WTC11 (cell line): ENCODE measurements at places on chromosomes 7 and 10. TPM values are rescaled to one million over a fixed set of nuclear protein-coding genes. Genes with fewer than 3 reads are reported as not detected.

The EVX1 gene
- not detected in 3 replicates for total RNA-seq

DNA sequence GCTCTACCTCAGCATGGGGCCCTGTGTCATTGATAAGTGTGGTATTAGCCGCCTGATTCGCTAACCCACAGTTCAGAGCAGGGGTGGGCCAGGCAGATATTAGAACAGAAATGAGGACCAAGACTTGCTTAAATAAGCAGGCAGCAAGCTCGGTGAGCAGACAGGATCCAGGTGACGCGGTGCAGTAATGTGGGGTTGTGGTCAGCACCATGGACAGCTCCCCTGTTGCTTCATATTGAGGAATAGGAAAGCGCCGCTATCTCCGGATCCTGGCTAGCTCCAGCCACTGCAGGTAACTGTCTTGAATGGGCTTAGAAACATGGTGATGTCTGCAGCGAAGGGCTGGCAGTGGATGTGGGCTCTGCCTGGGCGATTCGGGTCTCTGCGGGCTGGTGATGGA lies 51.3 kb upstream of the GPR26 start:
- H3K4me1 ChIP-seq: peaks cover 3% of the 10 kb centered on the region
- H3K4me3 ChIP-seq: no peak overlapping the region
- H3K27me3 ChIP-seq: peaks cover 9% of the 10 kb centered on the region

- no peaks in the 10 kb centered on the region for H3K27me3 ChIP-seq
- no peak for DNase-seq
- H3K27ac ChIP-seq: no peak overlapping the region
- H3K4me1 ChIP-seq: peaks cover 3% of the 10 kb centered on the region; the same call in 1 of the 2 replicates
- H3K36me3 ChIP-seq: no peaks in the 10 kb centered on the region
Measured at GRCh38 chr7:3207387-3207902, 93.6 kb upstream of the SDK1 start.

DNA sequence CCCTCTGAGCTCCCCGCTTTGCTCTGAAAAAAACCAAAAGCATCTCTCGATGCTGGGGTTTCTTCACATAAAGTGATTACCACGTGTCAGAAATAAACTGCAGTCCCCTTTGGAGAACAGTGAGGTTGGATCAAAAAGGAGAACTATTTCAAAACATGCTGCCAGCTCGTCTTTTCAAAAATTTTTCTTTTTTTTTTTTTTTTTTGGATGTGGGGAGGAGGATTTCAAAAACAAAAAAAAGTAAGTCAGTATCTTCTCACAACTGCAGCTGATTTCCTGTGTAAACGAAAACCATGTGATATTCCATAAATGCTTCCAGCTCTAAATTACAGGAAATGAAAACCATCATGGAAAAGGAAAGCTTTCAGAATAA lies 155.0 kb upstream of the LYZL2 start:
- no peaks in the 10 kb centered on the region for H3K36me3 ChIP-seq
- peaks cover 14% of the 10 kb centered on the region for H3K4me1 ChIP-seq
- peak overlapping the region; percentile 84 for H3K27ac ChIP-seq
- peaks cover 31% of the 10 kb centered on the region for H3K27me3 ChIP-seq
- H3K4me3 ChIP-seq: peak overlapping the region; percentile 77
- DNase-seq: no peak

The KCNMA1 gene
- total RNA-seq: 4.1 to 7.3 TPM (median 5.3 TPM) in 3 replicates

The HACD1 gene
- total RNA-seq: 18.6 to 23.2 TPM (median 21.2 TPM) in 3 replicates

- H3K27me3 ChIP-seq: no peaks in the 10 kb centered on the region
- DNase-seq: no peak
- peaks cover 25% of the 10 kb centered on the region for H3K36me3 ChIP-seq
- peak overlapping the region; percentile 36; the same call in 1 of the 2 replicates for H3K27ac ChIP-seq
Measured at GRCh38 chr7:1503390-1503789, 799 bp downstream of the INTS1 start.

The DNAJC12 gene
- 0.94 to 1.8 TPM (median 1.5 TPM) in 3 replicates for total RNA-seq

GRCh38 chr7:121459148-121459547 lies 63.0 kb upstream of the FAM3C start:
- H3K27me3 ChIP-seq: no peaks in the 10 kb centered on the region
- no peaks in the 10 kb centered on the region for H3K36me3 ChIP-seq
- DNase-seq: no peak
- H3K4me1 ChIP-seq: peaks cover 33% of the 10 kb centered on the region

DNA sequence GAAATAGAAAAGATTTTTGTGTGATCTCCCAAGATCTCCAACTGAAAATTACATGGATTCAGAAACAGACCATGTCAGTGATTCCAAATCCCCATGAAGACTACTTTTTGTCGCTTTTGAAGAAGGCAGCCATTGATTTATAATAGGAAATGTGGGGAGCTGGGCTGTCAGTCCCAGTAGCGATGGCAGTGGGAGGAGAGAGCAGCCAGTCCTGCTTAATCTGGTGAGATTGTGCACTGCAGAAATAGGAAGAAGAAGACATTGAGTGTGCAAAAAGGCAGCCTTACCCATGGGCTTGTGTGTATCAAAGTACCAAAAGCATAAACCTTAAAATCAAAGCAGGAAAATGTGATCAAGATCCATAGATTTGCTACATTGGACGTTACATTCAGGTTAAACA lies 4.8 kb downstream of the ADRB1 start:
- peaks cover 68% of the 10 kb centered on the region for H3K27me3 ChIP-seq
- no peaks in the 10 kb centered on the region for H3K36me3 ChIP-seq
- no peak overlapping the region; the same call in 1 of the 2 replicates for H3K27ac ChIP-seq

The HHEX gene
- 4.5 to 4.8 TPM (median 4.8 TPM) in 3 replicates for total RNA-seq

DNA sequence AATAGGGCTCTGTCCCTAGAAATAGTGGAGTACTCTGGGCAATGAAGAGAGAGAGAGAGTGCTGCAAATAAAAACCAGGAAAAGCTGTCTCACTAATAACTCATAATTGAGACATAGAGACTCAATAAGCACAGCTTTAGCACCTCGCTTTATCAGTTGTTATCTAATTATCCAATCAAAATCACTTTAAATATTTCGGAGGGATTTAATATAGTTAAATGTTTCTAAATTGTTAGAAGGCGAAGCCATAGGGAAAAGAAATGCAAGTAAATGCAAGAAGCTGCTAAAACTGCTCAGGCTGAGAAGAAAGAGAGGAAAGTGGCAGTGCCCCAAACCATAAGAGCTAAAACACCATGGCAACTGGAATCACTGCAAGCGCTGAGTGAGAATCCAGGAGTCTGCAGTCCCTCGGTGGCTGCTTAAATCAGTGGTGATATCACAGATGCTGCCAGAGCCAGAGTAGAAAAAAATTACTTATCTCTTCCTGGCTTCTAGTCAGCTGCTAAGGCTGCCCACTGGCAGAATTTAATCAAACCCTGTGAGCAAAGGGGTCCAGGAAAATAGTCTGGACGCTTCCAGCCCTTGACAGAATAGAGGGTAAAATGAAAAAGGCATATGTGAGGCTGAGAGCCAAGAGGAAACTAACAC lies 150.4 kb upstream of the CHRM2 start:
- peaks cover 13% of the 10 kb centered on the region for H3K4me1 ChIP-seq
- no peak overlapping the region for H3K4me3 ChIP-seq
- DNase-seq: no peak

DNA sequence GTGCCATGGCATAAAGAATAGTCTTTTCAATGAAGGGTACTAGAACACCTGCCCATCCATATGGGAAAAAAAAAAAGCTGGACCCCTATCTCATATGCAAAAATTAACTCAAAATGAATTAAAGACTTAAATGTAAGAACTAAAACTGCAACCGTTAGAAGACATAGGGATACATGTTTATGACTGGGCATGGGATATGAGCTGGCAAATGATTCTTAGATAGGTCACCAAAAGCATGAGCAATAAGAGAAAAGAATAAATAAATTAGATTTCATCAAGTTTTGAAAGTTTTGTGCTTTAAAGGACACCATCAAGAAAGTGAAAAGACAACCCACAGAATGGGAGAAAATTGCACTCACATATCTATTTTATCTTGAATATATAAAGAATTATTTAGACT lies 222.0 kb downstream of the ADK start:
- no peak for DNase-seq
- no peaks in the 10 kb centered on the region for H3K36me3 ChIP-seq
- H3K4me1 ChIP-seq: no peaks in the 10 kb centered on the region

GRCh38 chr7:71482284-71482683 lies 350.3 kb downstream of the GALNT17 start:
- H3K4me1 ChIP-seq: peaks cover 54% of the 10 kb centered on the region
- no peak overlapping the region for H3K4me3 ChIP-seq
- no peaks in the 10 kb centered on the region for H3K27me3 ChIP-seq
- H3K36me3 ChIP-seq: peaks cover 18% of the 10 kb centered on the region
- DNase-seq: no peak

- H3K27me3 ChIP-seq: no peaks in the 10 kb centered on the region
- DNase-seq: no peak
- H3K36me3 ChIP-seq: no peaks in the 10 kb centered on the region
- H3K27ac ChIP-seq: no peak overlapping the region
- H3K4me1 ChIP-seq: no peaks in the 10 kb centered on the region
Measured at GRCh38 chr10:66591865-66592264, 334.0 kb upstream of the LRRTM3 start.

DNA sequence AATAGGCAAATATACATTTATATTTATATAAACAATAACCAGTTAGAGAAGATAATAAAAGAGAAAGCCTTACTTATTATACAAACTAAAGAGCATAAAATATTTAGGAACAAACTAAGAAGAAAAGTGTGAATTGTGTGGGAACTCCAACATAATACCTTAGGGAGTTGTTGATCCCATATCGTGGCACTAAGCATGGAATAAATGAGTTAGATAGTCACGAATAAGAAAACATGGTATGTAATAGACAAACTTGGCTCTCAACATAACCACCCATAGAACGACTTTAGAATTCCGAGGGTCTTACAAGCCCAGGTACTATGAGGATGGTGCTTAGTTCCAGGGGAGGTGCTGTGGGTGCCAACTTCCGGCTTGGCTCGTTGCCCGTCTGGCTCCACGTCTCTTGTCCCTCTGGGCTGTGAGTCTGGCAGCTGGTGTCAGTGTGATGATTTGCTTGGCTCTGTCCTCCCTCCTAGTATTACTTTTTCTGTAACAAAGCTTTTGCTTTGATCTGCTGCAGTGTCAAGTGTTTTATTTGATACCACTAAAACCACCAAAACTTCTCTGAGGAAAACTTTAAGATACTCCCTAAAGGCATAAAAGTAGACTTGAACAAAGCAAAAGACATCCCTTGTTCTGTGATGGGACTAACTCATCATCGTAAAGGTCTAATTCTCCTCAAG lies 9.5 kb upstream of the RBM20 start:
- peaks cover 18% of the 10 kb centered on the region for H3K4me1 ChIP-seq
- no peaks in the 10 kb centered on the region for H3K27me3 ChIP-seq
- DNase-seq: no peak
- no peak overlapping the region for H3K27ac ChIP-seq

DNA sequence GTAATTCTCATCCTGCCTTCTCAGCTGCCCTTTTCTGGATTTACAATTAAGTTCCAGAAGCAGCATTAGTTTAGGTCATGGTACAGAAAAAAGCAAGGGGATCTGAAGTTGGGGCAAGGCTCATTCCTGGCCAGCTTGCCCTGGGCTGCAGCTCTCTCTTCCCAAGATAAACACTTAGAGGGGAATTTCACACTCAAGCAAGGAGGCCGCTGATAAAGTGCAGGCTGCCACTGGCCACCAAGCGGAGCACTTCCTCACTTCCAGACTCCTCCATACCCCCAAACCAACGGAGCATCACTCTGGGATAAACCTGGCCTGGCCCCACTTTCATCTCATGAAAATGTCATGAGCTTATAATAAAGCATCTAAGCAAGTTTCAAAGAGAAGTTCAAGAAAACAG lies 445.5 kb upstream of the MKI67 start:
- H3K4me1 ChIP-seq: peaks cover 48% of the 10 kb centered on the region
- H3K36me3 ChIP-seq: peaks cover 4% of the 10 kb centered on the region; the same call in 1 of the 2 replicates
- H3K27ac ChIP-seq: no peak overlapping the region
- no peak for DNase-seq

GRCh38 chr10:108360187-108360586 lies 1195.7 kb upstream of the SORCS1 start:
- H3K4me1 ChIP-seq: no peaks in the 10 kb centered on the region
- no peak overlapping the region for H3K4me3 ChIP-seq
- H3K27me3 ChIP-seq: no peaks in the 10 kb centered on the region
- no peak for DNase-seq

The GHRHR gene
- total RNA-seq: 4.0 to 6.6 TPM (median 5.0 TPM) in 3 replicates

DNA sequence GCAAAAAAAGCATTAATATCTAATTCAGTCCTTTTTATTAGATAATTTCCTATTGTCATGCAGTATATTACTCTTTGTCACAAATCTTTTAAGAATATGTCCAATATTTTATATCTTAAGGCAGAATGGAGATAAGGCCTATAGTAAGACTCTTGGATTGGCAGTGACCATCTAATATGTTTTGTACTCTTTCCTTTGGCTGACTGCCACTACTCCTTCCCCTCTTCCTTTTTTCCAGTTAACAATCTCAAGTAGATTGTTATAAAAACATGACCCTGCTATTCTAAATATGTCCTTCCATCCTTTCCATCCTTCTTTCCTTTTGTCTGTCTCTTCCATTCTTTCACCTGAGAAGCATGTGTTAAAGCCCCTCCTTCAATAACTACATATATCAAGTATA lies 92.8 kb upstream of the TMEM168 start:
- no peaks in the 10 kb centered on the region; the same call in 1 of the 2 replicates for H3K4me1 ChIP-seq
- DNase-seq: no peak
- no peak overlapping the region for H3K4me3 ChIP-seq

DNA sequence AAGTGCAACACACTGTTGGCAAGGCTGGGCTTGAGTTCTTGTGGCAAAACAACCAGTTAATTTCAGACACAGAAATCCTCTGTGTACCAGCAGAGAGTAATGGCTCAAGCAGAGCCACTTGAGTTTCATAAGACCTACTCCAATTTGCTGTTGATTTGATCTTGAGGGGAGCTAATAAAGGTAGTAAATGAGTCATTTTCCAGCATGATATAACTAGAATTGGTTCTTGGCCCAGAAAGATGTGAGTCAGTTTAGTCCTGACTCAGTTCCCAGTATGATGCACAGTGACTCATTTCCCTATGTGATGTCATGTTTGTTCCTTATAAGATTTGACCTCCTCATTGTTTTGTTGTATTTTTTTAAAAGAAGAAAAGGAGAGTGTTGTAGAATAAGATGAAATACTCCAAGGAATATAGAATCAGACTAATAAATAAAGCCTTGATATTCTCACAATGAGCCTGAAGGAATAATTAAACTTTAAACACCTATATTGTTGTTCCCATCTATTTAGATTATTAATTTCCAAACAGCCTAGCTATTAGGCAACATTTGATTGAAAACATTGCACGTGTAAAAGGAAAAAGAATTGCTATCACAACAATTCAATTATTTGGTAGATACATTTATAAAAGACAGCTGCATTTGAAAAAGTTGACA lies 186.2 kb downstream of the REEP3 start:
- peaks cover 37% of the 10 kb centered on the region for H3K4me1 ChIP-seq
- no peak overlapping the region for H3K4me3 ChIP-seq
- no peak overlapping the region for H3K27ac ChIP-seq
- H3K36me3 ChIP-seq: peaks cover 3% of the 10 kb centered on the region; the same call in 1 of the 2 replicates
- DNase-seq: no peak

The CHAT gene
- not detected in 3 replicates for total RNA-seq

GRCh38 chr10:80964955-80965614 lies 427.4 kb downstream of the SH2D4B start:
- H3K27ac ChIP-seq: no peak overlapping the region
- no peak for DNase-seq
- H3K4me3 ChIP-seq: no peak overlapping the region

DNA sequence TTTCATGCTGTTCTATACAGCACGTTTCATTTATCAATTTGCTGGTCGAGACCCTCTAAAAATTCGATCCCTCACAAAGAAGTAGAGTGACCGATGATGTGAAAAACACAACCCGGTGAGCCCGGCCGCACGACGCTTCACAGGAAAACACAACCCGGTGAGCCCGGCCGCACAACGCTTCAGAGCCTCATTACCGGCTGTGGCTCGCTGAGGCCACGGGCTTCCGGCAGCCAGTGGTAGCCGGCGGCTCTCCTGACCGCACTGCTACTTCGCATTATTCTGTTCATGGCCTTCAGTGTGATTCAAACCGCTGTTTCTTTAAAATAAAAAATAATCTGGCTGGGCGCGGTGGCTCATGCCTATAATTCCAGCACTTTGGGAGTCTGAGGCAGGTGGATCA lies 42.3 kb upstream of the RBM33 start:
- H3K4me3 ChIP-seq: no peak overlapping the region
- H3K4me1 ChIP-seq: peaks cover 17% of the 10 kb centered on the region
- DNase-seq: no peak
- H3K27me3 ChIP-seq: no peaks in the 10 kb centered on the region
